ENCODE measurements at places on chromosomes 1 and 21. TPM values are rescaled to one million over a fixed set of nuclear protein-coding genes. Genes with fewer than 3 reads are reported as not detected.

HSD3B2 gene
- polyA plus RNA-seq, result not detected

IGSF5 gene
- polyA plus RNA-seq, result not detected

DNA sequence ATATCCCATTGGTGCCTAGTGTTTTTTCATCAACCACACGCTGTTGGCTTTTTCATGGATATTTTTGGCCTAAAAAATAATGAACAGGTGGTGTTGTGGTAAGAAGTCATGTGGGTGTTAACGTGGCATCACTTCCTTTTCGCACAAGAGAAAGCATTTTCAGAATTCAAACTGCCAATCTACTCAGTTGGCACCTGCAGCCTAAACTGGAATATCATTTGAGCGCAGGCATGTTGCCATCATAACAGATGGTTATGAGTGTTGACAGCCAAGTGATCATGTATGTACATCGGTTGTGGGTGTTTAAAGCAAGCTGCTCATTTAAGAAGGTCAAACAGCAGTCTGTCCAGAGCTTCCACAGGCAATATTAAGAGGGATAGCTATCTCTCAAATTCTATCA, 1963.0 kb downstream of the NCAM2 start:
- peak; percentile 15 for DNase-seq

- DNase-seq, result no peak
Measured at GRCh38 chr21:28455253-28455600, 537.5 kb downstream of the LTN1 start.

- no peak for DNase-seq
Measured at GRCh38 chr1:59063501-59063900, 233.4 kb upstream of the FGGY start.

GRCh38 chr21:15437883-15438282, 291.9 kb upstream of the USP25 start:
- no peak for DNase-seq
